ENCODE measurements at places on chromosomes 7 and 10.

DNA sequence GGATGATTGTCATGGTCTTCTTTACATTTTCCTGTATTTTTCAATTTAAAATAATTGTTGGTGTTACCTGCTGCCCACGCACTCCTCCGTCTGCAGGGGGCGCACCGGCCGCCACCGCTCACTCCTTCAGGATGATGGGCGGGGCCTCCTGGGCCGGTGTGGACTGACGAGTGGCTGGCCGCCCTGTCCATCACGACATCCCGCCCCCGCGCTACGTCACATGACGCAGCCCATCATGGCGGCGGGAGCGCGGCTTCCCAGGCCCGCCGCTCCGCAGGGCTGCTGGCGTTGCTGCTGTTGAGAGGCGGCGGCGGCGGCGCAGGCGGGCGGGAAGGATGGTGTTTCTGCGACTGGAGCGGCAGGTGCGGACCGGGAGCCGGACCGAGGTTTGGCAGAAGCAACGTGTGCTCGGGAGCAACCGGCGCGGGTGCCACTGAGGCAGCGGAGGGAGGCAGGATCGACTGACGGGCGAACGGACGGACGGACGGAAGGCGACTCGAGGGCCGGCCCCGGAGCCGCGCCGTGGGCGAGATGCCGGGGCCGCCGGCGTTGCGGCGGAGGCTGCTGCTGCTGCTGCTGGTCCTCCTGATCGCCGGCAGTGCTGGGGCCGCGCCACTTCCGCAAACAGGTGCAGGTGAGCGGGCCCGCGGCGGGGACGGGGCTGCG lies at the start of gene LMTK2:
TSS of gene LMTK2 (plus strand) at position 216 of the 666 bp plus-strand sequence. CDS start at position 532, 316 bp downstream.
- peak; percentile 96 for DNase-seq

DNA sequence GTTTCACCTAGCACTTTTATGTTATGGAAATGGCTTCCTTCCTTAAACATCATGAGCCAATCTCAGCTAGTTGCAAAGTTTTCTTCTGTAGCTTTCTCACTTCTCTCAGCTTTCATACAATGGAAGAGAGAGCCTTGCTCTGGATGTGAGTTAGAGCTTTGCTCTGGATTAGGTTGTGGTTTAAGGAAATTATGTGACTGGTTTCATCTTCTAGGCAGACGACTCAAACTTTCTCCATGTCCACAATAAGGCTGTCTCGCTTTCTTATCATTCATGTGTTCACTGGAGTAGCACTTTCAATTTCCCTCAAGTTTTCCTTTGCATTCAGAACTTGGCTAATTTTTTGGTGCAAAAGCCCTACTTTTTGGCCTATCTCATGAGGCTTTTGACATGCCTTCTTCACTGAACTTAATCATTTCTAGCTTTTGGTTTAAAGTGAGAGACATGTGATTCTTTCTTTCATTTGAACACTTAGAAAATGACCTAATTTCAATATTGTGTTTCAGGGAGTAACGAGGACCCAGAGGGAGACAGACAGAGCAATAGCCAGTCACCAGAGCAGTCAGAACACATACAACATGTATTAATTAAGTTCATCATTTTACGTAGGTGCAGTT lies 49.8 kb downstream of the CNOT4 start:
- DNase-seq: no peak

- DNase-seq: no peak
Observed at GRCh38 chr7:44390701-44391100, 65.3 kb upstream of the CAMK2B start.

DNA sequence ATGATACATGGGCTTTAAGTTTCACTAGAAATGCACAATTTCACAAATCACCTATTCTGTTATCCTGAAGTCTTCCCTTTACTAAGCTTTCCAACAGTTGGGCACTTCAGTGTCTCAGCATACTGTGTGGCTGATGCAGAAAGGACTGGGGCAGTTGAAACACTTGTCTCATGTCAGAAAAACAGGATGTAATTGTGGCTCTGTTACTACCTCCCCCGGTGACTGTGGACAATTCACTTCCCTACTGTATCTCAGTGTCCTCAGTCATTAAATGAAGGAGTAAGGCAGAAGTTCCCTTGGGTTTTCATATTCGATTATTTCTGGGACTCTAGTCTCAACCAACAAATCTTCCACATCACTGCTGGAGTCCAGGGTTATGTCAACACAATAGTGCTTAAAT lies 17.9 kb downstream of the ANKRD22 start:
- no peak for DNase-seq

DNA sequence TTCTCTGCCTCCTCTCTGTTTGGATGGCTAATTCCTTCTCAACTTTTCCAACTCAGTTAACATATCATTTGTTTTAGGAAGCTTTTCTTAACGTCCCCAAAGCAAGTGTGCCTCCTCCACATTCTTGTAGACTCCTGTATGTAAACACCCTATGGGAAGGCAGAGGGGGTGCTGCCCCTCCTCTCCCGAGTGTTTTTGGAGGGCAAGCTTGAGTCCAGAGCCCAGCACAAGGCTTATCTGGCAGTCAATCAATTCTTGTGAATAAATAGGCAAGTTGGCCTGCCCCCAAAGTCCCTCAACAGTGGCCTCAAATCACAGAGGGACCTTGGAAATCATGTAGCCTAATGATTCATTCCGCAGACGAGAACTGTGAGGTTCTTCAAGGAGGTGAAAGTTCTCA lies 305.6 kb downstream of the RPS24 start:
- DNase-seq: no peak

Measured in stimulated activated CD4-positive, alpha-beta T cell treated with anti-CD3 and anti-CD28 coated beads, Interleukin-2, amount 100 ng/mL, for 4 hours (primary cell).